ENCODE measurements at places on chromosomes 16 and 17.

DNA sequence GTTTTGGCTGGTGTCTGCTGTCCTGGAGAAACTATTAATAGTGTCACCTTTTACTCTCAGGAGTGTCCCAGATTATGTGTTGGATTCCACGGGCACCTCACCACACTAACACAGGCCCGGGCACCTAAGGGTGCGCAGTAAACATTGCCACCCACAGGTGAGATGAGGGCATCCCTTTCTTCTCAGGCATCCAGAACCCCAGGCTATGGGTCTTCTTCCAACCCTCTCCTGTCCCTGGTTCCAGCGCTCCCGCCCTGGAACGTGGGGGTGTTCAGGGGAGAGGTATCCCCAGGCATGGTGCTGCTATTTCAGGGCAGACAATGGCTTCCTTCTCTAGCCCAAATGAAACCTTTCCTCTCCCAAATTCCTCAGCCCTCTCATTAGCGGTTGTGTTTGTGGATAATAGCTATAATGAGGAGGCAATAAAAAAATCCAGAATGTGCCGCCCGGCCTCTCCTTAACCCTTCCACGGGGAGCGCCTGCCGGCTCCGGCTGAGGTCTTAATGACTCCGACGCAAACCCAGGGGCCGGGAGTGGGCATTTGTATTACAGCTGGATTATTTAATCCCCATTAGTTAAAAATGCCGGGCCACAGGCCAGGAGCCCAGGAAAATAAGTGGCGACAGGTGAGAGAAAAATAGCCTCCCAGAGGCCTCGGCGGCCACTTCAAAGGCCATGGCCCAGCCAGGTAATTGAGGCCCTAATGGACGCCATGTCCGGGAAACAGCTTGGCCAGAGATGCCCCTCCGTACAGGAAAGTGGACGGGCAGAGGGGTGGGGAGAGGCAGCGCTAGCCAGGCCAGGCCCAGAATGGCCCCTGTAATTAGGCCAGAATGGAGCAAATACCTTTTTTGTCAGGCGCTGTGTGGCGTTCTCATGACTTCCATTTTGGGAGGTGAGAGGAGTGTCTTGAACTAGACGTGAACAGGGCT lies 102.8 kb downstream of the IRX5 start:
- DNase-seq, result no peak

DNA sequence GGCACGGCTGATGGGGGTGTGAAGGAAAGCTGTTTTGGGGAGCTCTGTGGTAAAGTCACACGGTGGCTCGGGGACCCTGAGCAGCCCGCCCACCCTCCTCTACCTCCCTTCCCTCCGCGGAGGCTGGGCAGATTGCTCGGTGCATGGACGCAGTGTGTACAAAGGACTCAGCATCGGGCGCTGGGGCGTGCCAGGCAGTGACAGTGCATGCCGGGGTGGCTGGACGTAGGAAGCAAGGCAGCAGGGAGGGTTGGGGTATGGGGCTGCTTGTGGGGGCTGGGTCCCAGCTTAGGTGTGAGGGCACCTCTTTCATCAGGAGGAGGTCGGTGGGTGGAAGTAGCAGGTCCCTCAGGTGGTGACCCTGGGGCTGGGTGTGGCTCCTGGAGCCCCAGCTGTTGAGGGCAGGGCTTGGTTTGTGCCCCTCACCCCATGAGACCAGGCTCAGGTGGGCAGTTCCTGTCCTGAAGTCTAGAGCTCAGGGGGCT lies 159.9 kb upstream of the GSE1 start:
- no peak for DNase-seq

DNA sequence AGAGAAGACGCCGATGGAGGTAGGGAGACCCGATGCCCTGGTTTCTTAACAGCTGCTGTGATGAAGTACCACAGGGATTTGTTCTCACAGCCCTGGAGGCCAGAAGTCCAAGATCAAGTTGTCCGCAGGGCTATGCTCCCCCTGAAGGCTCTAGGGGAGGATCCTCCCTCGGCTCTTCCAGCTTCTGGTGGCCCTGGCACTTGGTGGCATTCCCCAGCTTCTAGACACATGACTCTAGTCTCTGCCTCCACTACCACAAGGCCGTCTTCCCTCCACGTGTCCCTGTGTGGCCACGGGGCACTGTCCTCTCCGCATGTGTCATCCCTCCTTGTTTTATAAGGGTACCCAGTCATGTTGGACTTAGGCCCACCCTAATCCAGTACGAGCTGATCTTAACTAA lies 375.2 kb downstream of the SLC39A11 start:
- no peak for DNase-seq

DNA sequence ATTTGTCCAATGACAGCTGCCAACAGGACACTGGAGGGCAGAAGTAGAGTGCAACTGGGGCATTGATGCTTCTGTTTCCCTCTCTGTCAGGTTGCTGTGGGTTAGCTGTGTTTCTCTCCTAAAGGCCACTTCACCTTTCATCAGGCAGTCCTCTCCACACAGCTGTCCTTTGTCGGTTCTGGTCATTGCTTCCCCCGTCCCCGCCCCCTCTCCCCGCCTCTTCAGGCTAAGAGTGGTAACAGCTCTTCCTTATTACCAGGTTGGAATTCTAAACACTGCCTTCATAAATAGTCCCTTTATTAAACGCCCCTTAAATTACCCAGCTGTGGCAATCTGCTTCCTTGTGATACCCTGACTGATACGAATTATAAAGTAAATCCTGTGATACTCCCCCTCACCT lies 31.8 kb upstream of the NSRP1 start:
- no peak for DNase-seq

- DNase-seq, result no peak
Measured at GRCh38 chr17:36742267-36743000, 141.1 kb downstream of the MRM1 start.

DNA sequence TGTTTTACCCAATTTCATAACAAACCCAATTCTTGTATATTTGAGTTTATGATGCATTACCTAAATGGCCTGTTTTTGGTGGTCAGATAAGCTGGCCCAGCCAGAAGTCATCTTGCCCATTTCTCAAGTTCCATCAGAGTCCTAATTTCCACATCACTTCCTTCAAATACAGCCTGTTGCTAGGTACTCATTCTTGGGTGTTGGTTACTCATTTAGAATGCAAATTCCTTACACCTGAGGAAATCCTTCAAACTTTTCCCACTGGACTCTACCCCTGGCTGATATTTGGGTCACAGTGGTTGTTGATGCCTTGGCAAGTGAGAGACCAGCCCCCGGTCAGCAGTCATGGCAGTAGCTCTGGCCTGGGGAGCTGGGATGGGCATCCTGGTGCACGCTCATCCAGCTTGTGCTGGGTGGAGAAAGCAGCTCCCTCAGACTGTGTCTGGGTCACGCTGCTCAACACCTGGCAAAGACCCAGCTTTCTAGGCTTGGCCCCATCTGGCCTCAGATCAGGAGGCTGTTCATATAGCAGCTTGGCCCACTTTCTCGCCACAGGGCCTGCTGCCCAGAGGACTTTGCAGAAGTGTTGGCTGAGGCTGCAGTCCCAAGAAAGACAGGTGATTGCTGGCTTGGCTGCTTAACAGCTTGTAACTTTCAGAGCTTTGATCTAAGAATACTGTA lies 25.8 kb downstream of the WSB1 start:
- DNase-seq, result no peak

GRCh38 chr17:33847900-33848299 lies 407.2 kb upstream of the CCL2 start:
- DNase-seq, result no peak

DNA sequence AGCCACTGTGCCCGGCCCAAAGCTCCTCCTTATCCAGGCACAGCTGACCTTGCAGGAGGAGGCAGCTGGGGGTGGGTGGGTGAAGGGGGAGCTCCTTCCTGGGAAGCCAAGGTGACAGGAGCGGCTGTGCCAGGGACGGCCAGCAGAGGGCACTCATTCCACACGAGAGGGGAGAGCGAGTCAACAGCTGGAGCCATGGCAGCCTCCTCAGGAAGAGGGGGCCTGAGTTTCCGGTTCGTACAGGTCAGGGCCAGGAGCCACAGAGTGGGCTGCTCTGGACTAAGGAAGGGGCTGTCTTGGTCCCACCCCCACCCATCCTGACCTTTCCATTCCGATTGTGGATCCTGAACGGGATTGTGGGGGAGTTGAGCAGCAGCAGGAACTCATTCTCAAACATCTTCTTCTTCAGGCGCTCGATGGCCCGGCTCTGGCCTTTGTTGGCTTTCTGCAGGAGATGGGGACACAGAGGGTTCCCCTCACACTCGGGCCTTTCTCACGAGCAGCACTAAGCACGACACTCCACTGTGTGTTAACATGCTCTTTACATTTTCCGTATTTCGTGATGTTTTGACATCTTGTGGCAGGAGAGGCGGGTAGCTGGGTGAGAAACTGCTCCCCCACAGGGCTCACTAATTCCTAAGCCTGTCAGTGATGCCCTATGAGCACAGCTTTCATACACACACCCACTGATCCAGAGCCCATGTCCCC lies 61.6 kb downstream of the TIMM22 start:
- peak; percentile 35 for DNase-seq

DNA sequence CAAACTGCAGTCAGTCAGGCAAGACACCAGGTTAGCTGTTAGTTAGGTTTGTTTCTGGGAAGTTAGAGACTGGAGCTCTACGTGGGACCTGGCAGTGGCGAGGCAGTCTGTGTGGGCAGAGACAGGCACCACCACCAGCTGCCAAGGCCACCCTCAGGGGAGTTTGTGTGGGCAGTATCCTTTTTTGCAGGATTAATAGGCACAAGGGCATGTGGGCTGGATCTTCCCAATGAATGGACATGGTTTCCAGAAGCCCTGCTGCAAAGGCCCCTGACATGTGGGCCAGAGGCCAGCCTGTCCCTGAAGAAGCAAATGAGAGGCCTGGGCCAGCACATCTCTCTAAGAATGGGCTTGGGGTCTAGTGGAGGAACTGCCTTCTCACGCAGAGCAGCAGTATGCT lies 19.2 kb upstream of the SREBF1 start:
- no peak for DNase-seq

- DNase-seq, result no peak
Measured at GRCh38 chr17:73297934-73298861, 13.6 kb downstream of the CDC42EP4 start.

- DNase-seq, result no peak
Measured at GRCh38 chr17:57530508-57530907, 214.6 kb downstream of the CCDC182 start.

GRCh38 chr16:1561266-1561665 lies 27.8 kb downstream of the TMEM204 start:
- DNase-seq, result no peak

DNA sequence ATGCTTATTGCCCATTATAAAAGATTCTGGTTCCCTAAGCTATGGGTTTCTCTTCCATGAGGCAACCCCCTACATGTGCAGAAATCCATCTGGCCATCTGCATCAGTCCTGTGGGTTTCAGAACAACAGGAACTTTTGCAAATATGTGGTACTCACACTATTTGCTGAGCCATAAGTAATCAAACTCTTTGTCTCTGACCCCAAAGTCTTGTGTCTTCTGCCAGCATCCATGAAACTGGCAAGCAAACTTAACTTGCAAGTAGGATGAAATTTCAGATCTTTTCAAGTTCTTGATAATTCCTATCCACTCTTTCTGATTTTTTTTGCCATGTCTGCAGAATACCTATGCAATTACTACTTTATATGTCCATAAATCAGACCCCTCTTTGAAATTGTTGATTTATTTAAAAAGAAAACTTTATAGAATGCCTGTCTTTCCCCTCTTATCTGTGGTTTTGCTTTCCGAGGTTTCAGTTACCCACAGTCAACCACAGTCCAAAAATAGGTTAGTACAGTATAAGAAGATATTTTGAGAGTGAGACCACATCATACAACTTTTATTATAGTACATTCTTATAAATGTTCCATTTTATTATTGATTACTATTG lies 158.4 kb upstream of the IRX3 start:
- DNase-seq, result no peak

DNA sequence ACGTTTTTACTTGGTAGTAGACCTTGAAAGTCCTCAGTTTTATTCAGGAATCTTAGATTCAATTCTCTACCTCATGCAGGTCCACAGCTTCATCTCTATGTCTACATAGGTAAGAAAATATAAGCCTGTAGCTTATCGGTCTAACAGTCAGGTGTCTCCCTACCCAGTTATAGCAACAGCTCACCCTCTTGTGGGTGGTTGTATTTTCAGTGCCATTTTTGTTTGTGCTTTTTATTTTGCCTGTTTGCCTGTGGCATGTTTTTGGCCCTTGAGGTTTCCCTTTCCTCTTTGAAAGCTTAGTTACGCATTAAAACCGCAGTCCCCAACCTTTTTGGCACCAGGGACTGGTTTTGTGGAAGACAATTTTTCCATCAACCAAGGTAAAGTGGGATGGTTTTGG lies 23.6 kb upstream of the WIPI1 start:
- no peak for DNase-seq

- no peak for DNase-seq
Measured at GRCh38 chr16:80103463-80103862, 437.3 kb upstream of the DYNLRB2 start.

DNA sequence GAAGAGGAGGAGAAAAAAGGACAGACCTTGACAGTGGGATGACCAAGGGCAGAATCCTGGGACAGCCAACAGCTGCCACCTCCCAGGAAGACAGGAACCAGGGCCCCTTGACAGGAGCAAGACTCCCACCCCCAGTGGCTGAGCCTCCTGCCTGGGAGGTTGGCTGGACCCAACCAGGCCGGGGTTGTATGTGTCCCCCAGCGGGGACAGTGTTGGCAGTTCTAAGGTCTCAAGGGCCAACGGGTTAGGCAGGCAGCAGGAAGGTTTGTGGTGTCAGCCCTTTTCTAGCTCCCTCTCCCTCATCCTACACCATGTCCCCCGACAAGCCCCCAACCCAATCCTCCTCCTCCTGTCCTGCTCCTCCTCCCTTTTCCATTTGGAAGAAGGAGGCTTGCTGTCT lies 126.2 kb downstream of the MRM1 start:
- no peak for DNase-seq

DNA sequence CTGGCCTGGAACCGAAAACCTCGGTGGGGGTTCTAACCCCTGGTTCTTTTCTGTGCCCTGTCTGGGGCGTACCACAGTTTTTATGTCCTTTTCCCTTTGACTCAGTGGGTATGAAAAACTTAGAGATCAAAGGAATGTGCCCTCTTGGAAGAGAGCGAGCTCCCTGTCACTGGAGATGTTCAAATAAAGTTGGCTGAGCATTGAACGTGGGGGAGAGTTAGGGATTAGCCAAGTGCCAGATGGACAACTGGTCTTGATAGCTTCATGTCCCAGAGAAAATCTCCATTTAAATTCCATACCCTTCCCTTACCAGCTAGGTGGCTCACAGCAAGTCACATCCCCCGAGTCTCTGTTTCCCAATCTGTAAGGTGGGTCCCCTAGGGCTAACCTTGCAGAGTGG lies 9.5 kb downstream of the ADGRG1 start:
- DNase-seq, result no peak
